ENCODE measurements at places on chromosomes 5 and 9.

DNA sequence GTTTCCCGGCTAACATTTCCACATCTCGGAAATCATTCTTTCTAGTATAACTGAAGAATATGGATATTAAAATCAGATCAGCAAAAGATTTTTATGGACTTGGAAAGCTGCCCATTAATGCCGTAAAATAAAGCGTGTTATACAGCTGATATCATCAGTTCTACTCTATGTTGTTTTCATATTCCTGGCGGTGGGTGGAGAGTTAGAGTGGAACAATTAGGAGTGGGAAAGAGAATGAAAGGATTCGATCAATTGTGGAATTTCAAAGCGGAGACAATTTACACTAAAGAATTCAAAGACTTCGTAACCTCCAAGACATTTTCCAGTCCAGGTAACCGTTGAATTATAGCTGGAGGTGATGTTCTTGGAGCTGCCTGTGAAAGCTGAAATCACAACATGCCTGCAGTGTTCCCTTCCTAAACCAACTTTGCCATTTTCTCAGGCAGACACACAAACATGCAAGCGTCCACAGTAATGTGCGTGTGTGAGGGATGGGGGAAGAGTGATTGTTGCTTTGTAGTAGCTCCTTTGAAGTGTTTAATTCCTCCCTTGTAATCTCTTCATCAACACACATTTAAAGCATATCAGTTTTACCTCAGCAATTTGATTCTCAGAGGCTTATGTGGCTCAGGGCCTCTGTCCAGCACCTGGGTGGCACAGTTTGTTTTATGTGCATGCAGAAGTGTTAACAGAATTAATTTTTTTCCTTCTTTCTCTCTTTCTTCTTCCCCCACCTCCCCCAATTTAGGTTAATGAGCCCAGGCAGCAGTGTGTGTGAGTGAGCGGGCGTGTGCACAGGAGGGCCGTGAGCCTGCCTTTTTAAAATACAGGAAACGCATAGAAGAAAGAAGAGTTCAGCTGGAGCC is 544.1 kb downstream of the RAB3C start:
- DNase-seq, result no peak

- no peak for DNase-seq
Observed at GRCh38 chr9:128933731-128934130, 12.9 kb downstream of the PHYHD1 start.

DNA sequence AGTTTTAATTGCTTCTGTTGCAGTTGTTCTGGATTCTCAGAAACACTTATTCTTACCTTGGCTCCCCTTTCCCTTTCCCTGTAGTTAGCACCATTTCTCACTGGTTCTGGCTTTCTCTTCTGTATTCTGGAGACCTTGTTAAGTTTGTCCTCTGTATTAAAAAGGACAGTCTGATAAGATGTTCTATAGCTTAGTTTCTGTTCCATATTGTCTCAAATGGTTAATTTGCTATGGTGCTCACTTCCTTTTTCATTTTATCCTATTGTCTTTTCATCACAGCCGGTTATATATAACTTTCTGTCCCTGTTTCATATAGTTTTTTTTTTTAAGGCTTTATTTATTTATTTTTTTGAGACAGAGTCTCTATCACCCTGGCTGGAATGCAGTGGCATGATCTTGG is 41.4 kb upstream of the KIAA1958 start:
- no peak for DNase-seq

- no peak for DNase-seq
Observed at GRCh38 chr5:27639005-27639612, 600.7 kb upstream of the CDH9 start.

DNA sequence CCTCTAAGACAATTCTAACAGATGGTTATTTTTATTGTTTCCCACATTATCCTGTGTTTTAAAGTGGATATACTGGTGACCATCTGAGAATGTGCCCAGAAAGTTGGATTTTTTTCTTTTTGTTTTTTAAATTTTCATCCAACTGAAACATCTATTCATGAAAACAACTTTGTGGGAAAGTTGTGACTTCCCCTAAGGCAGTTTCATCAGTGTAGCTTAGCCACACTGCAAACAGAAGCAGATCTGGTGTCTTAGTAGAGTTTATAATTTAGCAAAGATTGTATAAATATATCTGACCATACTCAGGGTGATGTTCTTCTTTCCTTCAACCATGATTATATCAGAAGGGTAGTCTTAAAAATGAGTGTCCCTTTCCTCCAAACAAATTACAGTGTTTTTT is 1241.3 kb downstream of the MAT2B start:
- no peak for DNase-seq

DNA sequence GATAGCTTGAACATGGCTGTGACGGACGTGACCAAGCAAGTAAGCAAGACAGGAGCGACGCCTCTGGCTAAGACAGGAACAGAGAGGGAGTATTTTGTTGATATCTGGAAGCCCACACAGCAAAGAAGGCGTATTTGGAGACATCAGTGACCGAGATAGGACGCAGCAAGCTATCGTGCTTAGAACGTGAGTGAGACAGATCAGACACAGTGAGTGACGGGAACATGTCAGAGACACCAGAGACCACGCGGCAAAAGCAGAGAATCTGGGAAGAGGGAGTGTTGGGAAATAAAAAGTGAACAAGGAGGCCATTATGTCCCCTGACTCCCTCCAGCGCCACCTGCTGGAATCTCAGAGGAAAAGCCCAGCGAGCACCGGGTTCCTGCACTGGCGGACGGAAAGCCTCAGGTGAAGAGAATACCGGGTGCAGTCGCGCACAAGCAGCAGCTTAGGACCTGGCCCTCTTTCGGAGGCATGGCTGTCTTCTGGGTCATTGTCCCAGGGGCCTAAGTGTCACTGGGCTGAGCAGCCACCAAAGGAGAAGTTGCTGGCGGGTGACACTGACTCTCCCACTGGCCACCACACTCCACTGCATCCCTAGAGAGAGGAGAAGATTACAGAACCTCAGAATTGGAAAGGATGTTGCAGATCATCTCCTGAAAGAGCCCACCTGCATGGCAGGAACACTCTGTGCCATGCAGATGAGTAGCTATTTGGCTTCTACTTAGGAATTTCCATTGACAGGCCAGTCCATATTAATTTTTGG is 99.1 kb downstream of the FBXO38 start:
- DNase-seq, result peak; percentile 34

DNA sequence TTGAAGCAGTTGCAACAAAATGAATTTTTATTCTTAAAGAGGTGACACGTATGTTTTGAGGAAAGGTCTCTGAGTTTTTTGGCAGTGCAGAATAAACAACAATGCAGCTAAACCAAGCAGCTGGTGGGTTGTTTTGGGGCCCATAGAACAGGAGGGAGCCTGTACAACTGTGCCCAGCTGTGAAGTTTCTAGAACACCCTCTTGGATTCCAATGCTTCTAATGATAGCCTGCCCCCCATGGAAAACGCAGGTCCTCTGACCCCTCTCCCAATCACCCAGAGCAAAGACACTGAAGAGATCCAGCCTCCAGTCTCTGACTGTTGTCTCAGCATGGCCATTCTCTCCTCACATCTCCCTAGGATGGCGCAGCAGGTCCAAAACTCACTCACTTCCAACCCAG is 150.9 kb downstream of the MARCHF11 start:
- DNase-seq, result no peak

GRCh38 chr9:82363198-82363597 is 374.6 kb downstream of the SPATA31D1 start:
- no peak for DNase-seq

DNA sequence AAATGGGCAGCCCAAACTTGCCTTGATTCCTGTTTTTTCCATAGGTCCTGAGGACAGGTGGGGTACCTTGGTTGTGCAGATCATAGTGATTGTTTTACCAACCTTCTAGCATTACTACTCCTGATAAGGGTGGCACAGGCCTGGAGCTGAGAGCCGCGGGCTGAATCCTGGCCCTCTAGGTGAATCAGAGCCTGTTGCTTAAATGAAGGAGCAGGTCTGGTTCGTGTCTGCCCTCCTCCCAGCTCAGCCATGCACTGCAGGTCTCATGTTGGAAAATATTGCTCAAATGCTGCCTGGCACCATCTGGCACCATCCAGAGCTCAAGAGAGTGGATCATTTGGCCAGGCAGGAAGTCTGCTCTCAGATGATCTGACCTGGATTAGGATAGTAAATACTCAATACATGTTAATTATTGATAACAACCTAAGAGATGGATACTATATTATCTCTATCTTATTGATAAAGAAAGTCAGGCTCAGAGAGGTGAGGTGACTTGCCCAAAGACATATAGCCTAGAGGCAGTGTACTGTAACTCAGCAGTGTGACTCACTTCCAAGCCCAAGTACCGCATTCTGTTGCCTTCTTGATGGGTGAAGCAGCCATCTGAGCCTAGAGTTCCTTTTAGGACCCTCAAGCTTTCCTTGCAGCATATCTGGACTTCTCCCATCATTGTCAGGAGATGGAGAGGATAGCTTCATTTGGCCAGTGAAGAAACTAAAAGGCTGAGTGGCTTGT is 104.3 kb upstream of the PITX1 start:
- DNase-seq, result no peak

GRCh38 chr9:137974746-137975526 is 97.4 kb downstream of the CACNA1B start:
- DNase-seq, result no peak

- DNase-seq, result no peak
Observed at GRCh38 chr5:80251636-80252035, 4.2 kb downstream of the SERINC5 start.

GRCh38 chr5:32018476-32019436 is 155.4 kb downstream of the GOLPH3 start:
- DNase-seq, result no peak

GRCh38 chr5:72509401-72509800 is 2.2 kb upstream of the ZNF366 start:
- DNase-seq, result no peak

DNA sequence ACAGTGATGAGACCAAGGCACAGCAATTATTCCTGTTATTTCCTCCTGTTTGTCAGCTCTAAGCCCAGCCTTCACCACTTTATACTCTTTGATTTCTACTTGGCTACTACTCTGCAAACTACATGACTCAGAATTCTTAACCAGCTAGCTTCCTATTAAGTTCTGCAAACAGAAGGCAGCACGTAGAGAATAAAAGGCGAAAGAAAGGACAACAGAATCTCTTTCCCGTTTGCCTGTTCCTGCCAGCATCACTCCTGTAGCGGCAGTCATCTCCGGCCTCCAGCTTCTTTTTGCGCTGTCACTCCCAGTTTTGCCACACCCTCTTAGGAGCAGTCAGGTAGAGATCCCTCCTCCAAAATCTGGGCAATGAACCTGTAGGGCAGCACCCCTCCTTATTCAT is 29.9 kb downstream of the DPYSL3 start:
- DNase-seq, result no peak

- DNase-seq, result no peak
Observed at GRCh38 chr5:156379206-156379605, 52.2 kb downstream of the SGCD start.

- no peak for DNase-seq
Observed at GRCh38 chr9:82565188-82565969, 497.6 kb downstream of the RASEF start.

GRCh38 chr9:93633492-93634221 is 57.3 kb downstream of the PHF2 start:
- DNase-seq, result no peak

- no peak for DNase-seq
Observed at GRCh38 chr9:29796291-29796952, 2223.1 kb upstream of the C9orf72 start.

DNA sequence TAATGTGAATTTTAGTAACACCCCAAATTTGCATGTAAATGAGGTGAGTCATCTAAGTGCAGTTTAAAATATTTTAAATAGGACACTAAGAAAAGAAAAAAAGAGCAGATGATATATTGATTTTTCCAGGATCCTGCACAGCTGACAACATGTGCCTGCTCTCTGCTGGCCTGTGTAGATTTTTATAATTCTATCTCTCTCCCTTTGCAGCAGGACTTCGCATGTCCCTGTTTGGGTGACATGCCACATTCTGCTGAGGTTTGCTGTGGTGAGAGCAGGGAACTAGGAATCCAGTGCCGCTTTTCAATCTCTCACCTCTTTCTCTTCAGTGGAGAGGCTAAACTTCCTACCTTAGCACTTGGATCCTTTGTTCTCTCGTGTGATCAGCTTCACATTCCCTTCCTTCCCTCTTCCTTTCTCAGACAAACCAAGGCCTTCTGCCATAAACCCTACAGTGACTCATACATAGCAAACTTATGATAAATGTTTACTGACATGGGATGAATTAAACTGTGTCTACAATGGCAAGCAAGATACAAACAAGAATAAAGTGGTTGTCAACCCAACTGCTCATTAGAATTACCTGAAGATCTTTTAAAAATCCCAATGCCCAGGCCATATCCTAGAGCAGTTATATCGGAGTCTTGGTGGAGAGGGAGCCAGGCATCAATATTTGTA is 198.8 kb upstream of the EFNA5 start:
- DNase-seq, result no peak

GRCh38 chr9:93948441-93949072 is 6.6 kb downstream of the BARX1 start:
- no peak for DNase-seq

DNA sequence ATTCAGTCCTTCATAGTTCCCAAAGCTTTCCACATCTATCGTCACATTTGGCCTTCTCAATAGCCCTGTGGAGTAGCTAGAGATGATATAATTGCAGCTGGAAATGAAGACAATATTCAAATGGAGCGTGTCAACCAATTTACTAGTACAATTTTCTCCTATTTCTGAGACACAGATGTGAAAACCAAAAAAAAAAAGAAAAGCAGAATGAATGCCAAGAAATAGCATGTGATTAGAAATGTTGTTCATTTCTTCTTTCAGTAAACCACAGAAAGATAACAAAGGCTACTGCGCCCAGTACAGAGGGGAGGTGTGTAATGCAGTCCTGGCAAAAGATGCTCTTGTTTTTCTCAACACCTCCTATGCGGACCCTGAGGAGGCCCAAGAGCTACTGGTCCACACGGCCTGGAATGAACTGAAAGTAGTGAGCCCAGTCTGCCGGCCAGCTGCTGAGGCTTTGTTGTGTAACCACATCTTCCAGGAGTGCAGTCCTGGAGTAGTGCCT is 99.0 kb downstream of the MUSK start:
- DNase-seq, result no peak

DNA sequence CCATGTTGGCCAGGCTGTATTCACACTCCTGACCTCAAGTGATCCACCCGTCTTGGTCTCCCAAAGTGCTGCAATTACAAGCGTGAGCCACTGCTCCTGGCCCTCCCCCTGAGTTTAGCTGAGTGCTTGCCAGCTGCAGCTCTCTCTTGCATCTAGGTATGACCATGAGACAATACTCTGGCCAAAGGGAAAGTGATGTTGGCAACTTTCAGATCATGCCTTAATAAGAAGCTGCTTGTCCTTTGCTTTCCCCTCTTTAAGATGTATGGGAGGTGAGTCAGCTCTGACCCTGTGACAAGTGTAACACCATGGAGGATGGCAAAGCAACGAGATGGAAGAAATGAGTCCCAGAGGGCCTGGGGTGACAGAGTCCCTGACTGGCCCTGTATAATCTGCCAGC is 18.7 kb upstream of the DCAF12 start:
- no peak for DNase-seq

- no peak for DNase-seq
Observed at GRCh38 chr5:69444127-69444754, 29.3 kb downstream of the MARVELD2 start.

GRCh38 chr9:97908705-97909104 is 13.6 kb downstream of the TRMO start:
- DNase-seq, result no peak

- DNase-seq, result no peak
Observed at GRCh38 chr5:8730194-8730593, 815.7 kb downstream of the SEMA5A start.

All from stimulated activated naive CD4-positive, alpha-beta T cell treated with Interleukin-2 at 50 U/mL for 16 hours (primary cell).